ENCODE measurements at places on chromosomes 7 and 10.

DNA sequence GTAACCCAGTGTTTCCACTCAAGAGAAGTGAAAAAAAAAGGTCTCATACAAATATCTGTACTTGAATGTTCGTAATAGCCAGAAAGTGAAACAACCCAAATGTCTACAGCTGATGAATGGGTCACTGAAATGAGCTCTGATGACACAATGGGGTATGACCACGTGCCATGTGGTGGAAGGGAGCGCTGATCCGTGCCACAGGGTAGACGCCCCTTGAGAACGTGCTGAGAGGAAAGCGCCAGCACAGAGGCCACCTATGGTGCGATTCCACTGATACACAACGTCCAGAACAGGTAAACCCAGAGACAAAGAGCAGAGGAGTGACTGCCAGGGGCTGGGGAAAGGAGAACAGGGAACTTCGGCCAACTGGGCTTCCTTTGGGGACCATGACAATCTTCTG lies 50.3 kb downstream of the MAD1L1 start:
- DNase-seq = no peak

- no peak for DNase-seq
Observed at GRCh38 chr7:126778101-126778500, 474.6 kb downstream of the GRM8 start.

- peak; percentile 76 for DNase-seq
Observed at GRCh38 chr7:1664711-1665548, 5.1 kb upstream of the ELFN1 start.

- no peak for DNase-seq
Observed at GRCh38 chr7:69898189-69898588, 299.9 kb downstream of the AUTS2 start.
